ENCODE measurements at places on chromosomes 3 and 15.

- no peak for DNase-seq
These were observed 11.3 kb upstream of the TMEM115 start for GRCh38 chr3:50370594-50370993.

DNA sequence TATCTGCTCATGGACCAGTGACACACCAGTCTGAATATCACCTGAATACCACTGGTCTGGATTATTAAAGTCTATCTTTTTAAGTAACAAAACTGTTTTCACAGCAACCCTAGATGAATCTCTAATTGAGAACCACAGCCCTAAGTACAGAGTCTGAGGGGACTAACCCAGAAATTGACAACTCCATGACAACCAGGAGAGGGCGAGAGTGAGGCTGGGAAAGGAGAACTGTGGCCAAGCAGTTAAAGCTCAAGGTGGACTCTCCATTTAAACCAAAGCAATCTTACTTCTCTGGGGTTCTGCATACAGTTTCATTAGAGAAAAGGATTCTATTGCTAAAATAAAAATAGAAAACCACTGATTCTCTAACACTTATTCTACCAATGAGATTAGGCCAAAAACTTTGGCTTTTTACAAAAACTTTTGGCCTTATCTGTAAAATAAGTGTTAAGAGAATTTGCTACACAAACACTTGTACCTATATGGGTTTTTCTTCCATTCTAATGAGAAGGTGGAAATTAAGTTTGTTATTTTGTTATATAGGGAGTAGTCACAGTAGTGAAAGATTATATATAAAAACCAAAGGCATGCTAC is 11.4 kb downstream of the NEK10 start:
- peak; percentile 32 for DNase-seq

GRCh38 chr15:42140383-42141070 is 15.9 kb downstream of the PLA2G4F start:
- peak; percentile 21 for DNase-seq

DNA sequence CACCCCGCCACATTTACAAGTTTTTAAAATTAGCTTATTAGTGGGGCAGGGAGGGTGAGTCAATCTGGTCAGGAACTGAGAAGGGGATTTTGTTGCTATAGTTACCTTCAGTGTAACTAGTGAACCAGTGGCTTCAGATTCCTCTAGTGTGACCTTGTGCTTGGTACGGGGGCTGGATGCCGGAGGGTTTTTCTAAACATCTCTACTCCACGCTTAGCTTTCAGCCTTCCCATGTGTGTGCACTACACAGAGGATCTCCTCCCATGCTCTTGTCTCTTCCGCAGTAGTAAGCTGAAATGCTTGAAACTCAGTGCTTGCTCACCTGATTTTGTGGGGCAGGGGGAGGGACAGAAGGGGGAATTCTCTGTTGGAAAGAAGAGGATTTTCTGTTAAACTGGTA is 67.9 kb upstream of the AKAP13 start:
- no peak for DNase-seq

GRCh38 chr3:164467007-164467406 is 611.3 kb downstream of the SI start:
- DNase-seq, result no peak

DNA sequence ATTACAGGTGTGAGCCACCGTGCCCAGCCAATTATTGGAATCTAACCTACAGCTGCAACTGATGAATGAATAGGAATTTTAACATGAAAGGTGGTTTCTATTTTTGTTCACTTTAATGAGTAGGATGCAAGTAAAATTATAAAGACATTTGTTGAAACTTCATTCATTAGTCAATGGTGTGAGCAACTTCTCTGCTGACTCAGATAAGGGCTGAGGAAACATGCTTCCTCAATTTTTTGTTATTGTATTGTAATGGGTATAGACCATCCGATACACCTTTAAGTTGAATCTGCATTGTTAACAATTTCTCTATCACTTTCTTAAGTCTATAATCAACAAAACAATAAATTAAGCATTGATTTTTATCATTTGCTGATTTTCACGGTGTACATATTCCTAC is 127.8 kb downstream of the STAG1 start:
- no peak for DNase-seq

DNA sequence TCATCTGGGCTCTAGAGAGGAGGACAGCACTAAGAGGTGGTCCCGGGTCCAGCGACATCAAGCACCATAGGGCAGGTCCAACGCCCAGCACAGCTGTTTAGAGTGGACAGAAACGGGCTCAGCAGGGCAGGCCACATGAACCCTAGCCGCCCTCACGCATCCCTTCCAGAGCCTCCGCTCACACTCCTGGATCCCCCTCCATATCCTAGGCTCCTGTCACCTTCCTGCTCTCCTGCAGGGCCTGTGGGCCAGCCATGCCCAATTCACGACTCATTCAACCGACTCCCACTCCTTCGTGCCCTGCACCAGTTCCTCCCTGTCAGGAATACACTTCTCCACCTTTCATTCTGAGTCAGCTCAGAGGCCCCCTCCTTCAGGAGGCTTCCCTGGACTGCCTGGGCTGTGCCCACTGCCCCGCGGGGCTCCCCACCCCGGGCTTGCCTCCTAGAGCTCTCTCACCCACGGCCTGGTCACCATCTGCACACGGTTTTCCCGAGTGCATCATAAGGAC is 90.2 kb downstream of the LINGO1 start:
- DNase-seq, result peak; percentile 55

- no peak for DNase-seq
These were observed 189.4 kb downstream of the WNT5A start for GRCh38 chr3:55297706-55298105.

DNA sequence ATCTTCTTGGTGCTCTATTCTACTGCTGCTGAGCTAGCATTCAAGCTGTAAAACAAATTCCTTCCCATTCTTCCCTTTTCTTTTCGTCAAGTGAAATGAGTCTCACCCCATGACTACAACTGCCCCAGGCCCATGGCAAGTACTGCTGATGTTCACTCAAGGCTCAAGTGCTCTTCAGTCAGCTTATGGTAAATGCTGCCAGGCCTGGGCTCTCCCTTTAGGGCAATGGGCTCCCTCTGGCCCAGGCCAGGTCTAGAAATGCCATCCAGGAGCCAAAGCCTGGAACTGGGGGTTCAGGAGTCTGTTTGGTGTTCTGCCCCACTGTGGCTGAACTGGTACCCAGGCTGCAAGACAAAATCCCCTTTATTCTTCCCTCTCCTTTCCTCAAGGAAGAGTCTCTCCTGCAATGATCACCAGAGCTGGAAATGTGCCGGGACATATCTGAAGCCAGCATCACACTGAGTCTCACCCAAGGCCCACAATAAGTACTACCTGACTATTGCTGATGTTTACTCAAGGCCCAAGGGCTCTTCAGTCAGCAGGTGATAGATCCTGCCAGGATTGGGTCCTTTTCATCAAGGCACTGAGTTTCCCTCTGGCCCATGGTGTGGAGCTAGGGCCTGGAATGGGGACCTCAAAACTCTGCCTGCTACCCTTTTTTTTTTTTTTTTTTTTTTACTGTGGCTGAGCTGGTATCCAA is 205.0 kb upstream of the STAC start:
- no peak for DNase-seq

DNA sequence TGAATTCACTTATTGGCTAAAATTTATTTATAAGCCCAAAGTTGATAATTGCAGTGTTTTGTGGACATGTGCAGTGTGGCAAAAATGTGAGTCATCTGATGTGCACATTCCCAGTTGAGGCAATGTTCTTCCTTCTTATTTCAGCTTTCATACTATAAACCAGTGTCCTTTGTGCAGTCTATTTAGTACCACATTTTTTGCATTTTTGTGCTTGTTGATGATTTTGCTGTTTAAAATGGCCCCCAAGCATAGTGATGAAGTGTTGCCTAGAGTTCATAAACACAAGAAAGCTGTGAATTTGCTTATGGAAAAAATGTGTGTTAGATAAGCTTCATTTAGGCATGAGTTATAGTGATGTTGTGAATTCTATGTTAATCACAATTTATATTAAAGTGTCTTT is 19.4 kb upstream of the IL20RB start:
- no peak for DNase-seq

GRCh38 chr15:83192742-83193141 is 14.9 kb downstream of the HDGFL3 start:
- no peak for DNase-seq

DNA sequence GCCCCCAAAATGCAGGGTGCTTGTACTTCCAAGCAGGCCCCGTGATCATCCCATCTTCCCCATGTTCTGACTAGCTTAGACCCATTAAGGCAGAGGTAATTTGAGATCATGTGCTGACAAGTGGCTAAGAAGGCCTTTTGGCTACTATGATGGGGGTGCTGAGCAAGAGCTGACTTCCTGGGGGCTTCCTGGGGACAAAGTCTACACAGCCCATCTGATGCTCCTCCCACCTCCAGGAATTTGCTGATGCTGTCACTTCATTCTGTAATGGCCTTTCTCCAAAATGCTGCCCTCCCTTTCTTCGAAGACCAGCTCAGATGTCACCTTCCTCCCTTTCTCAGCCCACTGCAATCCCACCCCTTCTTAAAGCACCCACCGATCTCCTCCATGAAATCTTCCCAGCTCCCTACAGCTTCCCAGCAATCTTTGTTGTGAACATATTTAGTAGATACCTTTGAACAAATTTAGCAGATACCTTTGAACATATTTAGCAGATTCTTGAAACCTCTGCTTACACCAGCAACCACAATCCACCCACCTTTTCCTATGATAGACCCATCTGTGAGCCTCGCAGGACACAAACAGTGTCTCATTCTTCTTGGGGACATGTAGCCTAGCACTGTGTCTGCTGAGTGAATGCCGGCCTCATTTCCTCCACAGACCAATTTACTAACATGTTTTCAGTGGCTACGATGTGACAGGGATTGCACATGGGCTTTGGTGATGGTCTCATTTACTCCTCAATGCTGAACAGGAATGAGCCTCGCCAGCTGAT is 223.3 kb downstream of the EPHB1 start:
- DNase-seq, result no peak

DNA sequence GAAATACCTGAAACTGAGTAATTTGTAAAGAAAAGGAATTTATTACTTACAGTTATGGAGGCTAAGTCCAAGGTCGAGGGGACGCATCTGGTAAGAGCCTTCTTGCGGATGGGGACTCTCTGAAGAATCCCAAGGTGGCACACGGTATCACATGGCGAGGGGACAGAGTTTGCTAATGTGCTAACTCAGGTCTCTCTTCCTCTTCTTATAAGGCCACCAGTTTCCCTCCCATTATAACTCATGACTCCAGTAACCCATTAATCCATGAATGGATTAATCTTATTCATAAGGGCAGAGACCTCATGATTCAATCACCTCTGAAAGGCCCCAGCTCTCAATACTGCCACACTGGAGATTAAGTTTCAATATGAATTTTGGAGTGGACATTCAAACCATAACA is 15.7 kb downstream of the ZBED2 start:
- DNase-seq, result no peak

DNA sequence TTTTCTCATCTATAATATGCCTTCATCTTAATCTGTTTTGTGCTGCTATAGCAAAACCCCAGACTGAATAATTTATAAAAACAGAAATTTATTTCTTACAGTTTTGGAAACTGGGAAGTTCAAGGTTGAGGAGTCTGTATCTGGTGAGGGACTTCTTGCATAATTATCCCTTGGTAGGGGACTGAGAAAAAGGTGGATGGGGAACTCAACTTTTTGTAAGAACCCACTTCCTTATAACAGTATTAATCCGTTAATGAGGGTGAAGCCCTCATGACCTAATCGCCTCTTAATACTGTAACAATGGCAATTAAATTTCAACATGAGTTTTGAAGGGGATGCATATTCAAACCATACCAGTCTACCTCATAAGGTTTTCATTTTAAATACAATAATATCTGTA is 17.4 kb upstream of the MYH15 start:
- DNase-seq, result no peak

- no peak for DNase-seq
These were observed 57.4 kb upstream of the DIPK2A start for GRCh38 chr3:143914257-143914656.

DNA sequence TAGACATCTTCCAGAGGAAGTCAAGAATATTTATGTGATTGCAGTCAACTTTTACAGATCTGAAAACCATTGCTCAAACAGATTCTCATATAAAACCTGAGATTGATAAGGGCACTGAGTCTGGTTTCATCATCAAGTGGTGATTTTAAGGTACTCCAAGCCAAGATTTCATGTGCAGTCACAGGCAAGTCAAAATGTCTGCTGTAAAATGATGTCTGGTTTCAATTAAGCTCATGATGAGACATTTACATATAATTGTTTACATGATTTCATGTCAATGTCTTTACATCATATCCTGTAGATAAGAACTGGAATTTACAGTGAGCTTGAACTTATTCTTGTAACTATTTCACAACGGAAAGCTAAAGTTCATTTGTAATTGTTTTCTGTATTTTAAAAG is 1215.5 kb downstream of the ROBO2 start:
- DNase-seq, result no peak

DNA sequence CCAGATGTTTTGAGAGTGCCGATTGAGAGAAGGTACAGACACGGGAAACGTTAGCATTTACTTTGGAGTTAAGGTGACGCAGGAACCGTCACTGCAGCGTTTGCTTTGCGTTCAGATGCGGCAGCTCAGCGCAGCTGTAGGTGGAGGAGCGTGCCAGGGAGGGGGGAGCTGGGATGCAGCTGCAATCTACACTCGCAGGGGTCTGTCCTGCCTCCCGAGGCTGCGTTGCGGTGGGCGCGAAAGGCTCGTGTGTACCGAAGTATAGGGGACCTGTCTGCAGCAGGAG is 425 bp upstream of the FYTTD1 start:
- peak; percentile 84 for DNase-seq

GRCh38 chr3:98843266-98843959 is 58.1 kb downstream of the DCBLD2 start:
- DNase-seq, result no peak

GRCh38 chr15:65334586-65335231 is 30.2 kb downstream of the RNU5B-1 start:
- DNase-seq, result peak; percentile 84

- DNase-seq, result no peak
These were observed 289.5 kb downstream of the GABRG3 start for GRCh38 chr15:27260523-27260922.

GRCh38 chr3:113174304-113174703 is 37.1 kb upstream of the BOC start:
- no peak for DNase-seq

DNA sequence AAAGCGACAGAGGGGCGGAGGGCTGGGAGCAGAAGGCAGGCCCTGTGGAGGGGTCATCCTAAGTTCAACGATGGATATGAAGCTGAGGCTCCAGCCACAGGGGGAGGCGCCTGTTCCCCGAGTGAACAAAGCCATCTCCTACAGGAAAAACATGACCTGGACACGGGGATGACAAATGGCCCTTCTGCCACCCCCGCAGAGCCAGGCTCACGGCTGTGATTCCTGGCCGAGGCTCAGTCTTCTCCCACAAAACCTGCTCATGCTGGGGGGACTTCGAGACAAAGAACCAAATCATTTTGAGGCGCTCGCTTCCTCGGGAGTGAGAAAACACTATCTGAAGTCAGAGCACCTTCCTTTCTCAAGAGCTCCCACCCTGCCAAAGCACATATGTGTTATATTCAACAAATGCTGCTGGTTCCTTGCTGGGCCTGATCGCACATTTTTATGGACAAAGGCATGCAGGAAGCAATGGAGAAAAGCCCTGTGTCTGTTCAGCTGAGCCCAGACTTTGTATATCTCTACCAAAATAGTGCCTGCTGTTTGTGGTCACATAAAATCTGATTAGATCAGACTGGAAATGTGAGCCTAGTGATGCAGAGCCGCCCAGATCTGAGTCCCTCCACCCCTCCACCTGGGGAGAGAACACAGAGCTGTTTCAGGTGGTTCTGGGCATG is 5.6 kb downstream of the RBP1 start:
- DNase-seq, result no peak

Data from H7 (cell line).